AML-193 (cell line): ENCODE measurements at places on chromosomes 16 and 17.

DNA sequence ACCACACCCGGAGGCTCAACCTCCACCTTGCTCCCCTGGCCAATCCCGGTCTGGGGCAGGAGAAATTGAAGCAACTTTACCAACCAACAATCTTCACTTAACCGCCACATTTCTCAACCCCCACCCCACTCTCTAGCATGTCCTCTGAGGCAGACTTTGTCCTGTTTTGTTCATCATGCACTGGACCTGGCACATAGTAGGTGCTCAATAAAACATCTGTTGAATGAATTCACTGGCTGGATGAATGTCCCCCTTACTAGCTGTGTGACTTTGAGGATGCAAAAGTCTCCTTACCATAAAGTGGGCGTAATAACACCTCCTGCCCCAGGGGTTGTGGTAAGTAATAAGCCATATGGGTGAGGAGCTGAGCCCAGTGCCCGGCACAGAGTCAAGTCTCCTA lies 5.8 kb downstream of the SPPL2C start:
- DNase-seq, result no peak

DNA sequence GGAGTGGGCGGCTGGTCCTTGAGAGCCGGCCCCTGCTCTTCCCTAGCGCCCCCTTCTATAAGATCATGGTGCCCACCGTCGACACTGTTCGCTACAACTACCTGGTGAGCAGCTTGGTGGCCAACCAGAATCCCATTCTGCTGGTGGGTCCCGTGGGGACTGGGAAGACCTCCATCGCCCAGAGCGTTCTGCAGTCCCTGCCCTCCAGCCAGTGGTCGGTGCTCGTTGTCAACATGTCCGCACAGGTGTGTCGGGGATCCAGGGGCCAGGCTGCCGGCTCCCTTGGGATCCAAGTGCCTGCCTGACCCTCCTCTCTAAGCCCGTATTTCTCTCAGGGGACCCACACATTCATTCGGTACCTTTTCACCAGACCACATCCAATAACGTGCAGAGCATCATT lies 41.4 kb upstream of the KDM6B start:
- no peak for DNase-seq

DNA sequence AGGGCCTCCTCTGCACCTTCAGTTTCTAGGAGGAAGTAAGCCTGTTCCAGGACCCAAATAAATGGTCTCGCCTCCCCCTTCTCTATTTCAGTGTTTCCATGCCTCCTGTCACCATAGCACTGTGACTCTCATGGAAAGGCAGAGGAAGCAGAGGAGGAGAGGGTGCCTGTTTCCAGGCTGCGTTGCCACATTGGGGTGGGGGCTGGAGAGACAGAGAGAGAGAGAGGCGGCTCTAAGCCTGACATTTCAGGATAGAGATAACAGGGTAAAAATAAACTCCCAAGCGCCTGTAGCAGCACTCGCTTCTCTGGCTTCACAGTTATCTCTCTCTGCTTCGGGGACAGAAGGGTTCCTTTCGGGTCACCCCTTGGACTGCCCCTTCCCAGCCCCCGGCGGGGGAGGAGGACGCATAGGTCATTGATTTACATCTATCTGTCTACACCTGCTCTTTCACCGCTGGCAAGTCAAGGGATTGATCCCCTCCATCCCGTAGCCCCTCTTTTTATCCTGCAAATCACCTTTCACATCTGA lies 71.2 kb upstream of the MRTFB start:
- no peak for DNase-seq

GRCh38 chr16:67163164-67163998 lies 1.2 kb upstream of the HSF4 start:
- no peak for DNase-seq

- no peak for DNase-seq
These were observed 18.6 kb downstream of the HNF1B start for GRCh38 chr17:37726248-37726647.

- DNase-seq, result no peak
These were observed 8.5 kb downstream of the IRX3 start for GRCh38 chr16:54277845-54278703.

GRCh38 chr16:87332150-87332549 lies 15.0 kb upstream of the C16orf95 start:
- DNase-seq, result no peak

- DNase-seq, result no peak
These were observed 1023.4 kb downstream of the CDH11 start for GRCh38 chr16:64098451-64098850.
